ENCODE measurements at places on chromosomes 5 and 9.

- no peak for DNase-seq
These were observed 20.5 kb downstream of the AQP3 start for GRCh38 chr9:33426843-33427293.

GRCh38 chr9:26325444-26325829 is 567.2 kb downstream of the CAAP1 start:
- DNase-seq = no peak

DNA sequence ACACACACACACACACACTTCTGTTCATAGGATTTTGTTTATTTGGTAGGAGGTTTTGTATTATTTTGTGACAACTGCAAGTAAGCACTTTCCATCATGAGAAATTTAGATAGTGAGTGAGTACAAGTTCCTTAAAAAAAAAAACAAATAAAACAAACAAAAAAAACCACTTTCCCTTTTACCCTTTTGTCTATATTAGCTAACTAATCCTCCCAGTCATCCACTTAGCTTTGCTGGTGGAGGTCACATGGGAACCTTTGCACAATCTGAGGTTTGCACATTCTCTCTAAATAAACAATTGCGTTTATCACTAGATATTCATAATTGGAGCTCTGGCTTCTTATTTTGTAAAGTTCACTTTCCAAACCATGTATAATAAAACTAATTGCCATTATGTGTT is 6.8 kb downstream of the ITGA1 start:
- DNase-seq = no peak

DNA sequence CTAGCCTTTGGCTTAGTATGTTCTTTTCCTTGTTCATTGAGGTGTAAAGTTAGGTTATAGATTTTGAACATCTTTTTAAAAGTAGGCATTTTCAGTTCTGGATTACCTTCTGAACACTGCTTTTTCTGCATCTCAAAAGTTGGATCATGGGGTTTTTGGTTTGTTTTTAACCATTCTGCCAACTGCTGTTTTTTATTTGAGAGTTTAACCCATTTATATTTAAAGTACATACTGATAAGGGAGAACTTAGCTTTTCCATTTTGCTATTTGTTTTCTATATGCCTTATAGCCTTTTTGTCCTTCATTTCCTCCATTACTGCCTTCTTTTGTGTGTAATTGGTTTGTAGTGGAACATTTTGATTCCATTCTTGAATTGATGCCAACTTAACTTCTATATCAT is 30.5 kb upstream of the ZNF169 start:
- no peak for DNase-seq

- no peak for DNase-seq
These were observed 122.6 kb upstream of the KLF4 start for GRCh38 chr9:107612136-107612535.

DNA sequence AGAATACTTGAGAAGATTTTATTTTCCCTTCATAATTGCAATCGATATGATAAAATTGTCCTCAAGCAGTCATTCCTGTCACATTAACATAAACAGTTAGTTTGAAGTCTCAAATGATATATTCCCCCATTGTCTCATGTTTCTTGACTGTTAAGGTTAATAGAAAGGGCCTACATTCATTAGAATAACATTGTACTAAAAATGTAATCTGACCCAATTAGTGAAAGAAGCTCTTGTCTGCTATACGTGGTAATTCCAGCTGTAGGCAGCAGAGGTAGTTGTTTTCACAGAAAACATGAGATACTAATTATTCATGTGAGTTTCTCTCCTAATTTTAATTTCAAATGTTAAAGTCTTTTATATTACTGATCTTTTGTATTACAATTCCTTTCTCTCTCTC is 25.9 kb upstream of the AP3B1 start:
- DNase-seq = no peak

GRCh38 chr5:149540089-149540488 is 11.2 kb downstream of the CSNK1A1 start:
- no peak for DNase-seq

- DNase-seq = no peak
These were observed 3.2 kb upstream of the ANP32B start for GRCh38 chr9:97979788-97980478.

GRCh38 chr9:100397529-100398266 is 29.2 kb upstream of the MSANTD3 start:
- DNase-seq = no peak

DNA sequence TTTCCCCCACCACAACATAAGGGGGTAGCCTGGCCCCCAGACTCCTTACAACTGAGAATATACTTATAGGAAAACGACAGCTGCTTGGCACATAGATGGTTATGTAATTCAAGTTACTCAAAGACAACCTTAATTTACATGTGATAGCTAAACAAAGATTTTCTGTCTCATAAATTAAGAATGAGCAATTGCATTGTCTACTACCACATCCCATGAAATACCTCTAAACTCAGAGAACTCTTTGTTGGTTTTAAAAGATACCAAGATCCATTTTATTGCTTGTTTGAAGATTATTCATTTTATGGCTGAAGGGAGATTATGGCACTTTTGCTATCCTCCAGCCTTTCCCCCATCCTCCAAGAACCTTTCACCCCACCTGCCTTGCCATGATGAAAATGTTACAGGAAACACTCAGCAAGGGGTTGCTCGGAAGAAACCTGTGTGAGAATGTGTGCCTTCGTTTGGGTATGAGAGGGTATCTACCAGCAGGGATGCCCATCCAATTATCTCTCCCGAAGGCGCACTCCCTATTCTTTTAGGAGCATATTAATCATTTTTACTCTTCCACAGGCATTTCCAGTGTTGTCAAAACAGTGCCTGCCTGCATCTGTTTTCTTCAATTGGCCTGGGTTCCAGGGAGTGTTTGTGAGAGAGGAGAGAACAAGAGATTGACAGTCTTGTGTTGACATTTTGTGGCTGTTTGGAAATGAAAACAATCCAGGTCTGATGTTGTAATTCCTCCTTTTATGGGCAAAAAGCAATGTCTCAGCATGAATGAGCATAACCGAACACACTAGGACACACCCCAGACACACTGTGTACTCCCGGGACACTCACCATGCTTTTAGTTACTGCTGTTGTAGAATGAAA is 208.0 kb upstream of the ANKRD55 start:
- DNase-seq = no peak
